ENCODE measurements at places on chromosomes 6 and 20. TPM values are rescaled to one million over a fixed set of nuclear protein-coding genes. Genes with fewer than 3 reads are reported as not detected.

Gene CDH26
- polyA plus RNA-seq: 3.3 TPM

Gene PTK6
- polyA plus RNA-seq: not detected

Gene PRDM13
- polyA plus RNA-seq: not detected

Gene GRIK2
- polyA plus RNA-seq: 103 TPM

Gene KCNQ5
- polyA plus RNA-seq: 0.10 TPM

Gene C6orf15
- polyA plus RNA-seq: not detected

Gene LY6G6F
- polyA plus RNA-seq: not detected

Gene ULBP3
- polyA plus RNA-seq: 2.2 TPM

Gene KATNA1
- 32.2 TPM for polyA plus RNA-seq

Gene GNMT
- 0.30 TPM for polyA plus RNA-seq

Gene CLIC5
- polyA plus RNA-seq: not detected

Gene CPXM1
- 42.1 TPM for polyA plus RNA-seq
